Hepatocyte (in vitro differentiated cells): ENCODE measurements at places on chromosomes 2 and 18. TPM values are rescaled to one million over a fixed set of nuclear protein-coding genes. Genes with fewer than 3 reads are reported as not detected.

SPDYA gene
- 1.2 and 1.7 TPM in 2 replicates for total RNA-seq

ALLC gene
- total RNA-seq, result not detected in 2 replicates

GPR45 gene
- not detected in 2 replicates for total RNA-seq

- DNase-seq, result no peak
Measured at GRCh38 chr2:164771897-164772296, 69.7 kb downstream of the COBLL1 start.

GRCh38 chr2:140186313-140186712 lies 1406.1 kb upstream of the NXPH2 start:
- no peak for DNase-seq

DNA sequence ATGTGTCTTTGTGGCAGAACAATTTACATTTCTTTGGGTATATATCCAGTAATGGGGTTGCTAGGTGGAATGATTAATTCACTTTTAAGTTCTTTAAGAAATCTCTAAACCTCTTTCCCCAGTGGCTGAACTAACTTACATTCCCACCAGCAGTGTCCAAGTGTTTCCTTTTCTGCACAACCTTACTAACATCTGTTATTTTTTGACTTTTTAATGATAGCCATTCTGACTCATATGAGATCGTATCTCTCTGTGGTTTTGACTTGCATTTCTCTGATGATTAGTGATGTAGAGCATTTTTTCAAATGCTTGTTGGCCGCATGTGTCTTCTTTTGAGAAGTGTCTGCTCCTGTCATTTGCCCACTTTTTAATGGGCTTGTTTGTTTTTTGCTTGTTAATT lies 43.1 kb upstream of the PTH2R start:
- no peak for DNase-seq

DNA sequence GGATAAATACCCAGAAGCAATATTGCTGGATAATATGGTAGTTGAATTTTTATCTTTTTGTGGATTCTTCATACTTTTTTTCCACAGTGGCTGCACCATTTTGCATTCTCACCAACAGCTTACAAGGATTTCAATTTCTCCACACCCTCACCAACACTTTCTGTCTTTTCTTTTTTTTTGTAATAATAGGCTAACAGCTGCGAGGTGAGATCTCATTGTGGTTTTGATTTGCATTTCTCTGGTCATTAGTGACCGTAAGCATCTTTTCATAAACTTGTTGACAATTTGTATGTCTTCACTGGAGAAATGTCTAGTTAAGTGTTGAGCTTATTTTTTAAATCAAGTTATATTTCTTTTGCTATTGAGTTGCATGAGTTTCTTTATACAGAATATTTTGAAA lies 17.6 kb upstream of the SLC9A2 start:
- no peak for DNase-seq

DNA sequence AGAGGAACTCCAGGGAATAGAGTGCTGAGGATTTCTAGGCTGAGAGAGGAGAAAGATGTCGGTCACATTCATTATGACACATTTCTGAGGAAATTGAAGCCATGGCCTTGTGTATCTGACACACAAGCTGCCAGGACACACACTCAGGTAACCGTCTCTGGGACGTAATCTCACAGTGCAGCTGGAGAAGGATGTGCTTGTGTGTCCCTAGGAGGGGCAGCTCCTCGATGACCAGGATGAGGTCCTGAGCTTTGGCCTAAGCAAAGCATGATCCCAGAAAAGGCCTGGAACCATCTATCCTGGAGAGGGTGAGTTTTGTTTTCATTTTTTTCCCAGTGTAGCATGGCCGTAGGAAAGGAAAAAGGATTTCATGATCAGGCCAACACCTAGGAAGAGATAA lies 102.2 kb downstream of the CAPN13 start:
- DNase-seq, result no peak

- DNase-seq, result no peak
Measured at GRCh38 chr2:85672456-85672855, 4.5 kb upstream of the SFTPB start.
